ENCODE measurements at places on chromosomes 4 and X.
A peak's percentile ranks its signal among the peaks of the same experiment; 100 is the strongest.

DNA sequence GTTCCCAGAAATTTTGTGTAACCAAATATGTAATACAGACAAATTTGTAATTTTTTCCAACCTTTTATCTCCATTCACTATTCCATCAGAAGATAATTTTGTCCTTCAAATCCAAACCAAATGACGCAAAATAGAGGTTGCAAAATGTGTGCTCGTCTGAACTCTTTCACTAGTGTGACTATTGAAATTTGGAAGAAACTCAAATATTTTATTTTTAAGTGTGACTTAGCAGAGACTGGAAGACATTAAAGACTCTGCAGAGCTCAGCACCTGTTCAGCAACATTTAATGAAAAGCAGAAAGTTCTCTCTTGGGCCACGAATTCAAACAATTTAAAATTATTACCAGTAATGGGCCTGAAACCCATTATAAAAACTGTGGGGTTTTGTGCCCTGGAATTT is 30.0 kb upstream of the APELA start:
- no peak for DNase-seq

GRCh38 chr4:38667085-38667893 is 3.3 kb downstream of the KLF3 start:
- peak; percentile 47 for DNase-seq

- DNase-seq: no peak
Observed at GRCh38 chr4:53916431-53916889, 147.9 kb downstream of the CHIC2 start.

DNA sequence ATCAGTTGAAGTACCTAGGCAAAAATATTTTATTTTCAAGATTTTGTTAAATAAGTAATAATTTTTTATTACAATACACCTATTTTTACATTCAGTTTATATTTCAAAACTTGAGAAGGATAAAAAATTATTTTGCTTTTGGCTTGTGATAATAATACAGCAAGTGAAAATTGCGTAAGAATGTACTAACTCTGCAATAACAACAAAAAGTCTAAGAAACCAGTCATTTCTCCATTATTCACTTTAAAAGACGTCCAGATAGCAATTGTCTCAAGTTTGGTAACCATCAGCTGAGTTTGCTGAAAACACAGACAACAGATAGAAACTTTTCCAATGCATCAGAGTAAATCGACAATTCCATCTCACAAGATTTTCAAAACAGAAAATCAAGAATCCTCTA is 12.1 kb downstream of the CXCL8 start:
- no peak for DNase-seq

DNA sequence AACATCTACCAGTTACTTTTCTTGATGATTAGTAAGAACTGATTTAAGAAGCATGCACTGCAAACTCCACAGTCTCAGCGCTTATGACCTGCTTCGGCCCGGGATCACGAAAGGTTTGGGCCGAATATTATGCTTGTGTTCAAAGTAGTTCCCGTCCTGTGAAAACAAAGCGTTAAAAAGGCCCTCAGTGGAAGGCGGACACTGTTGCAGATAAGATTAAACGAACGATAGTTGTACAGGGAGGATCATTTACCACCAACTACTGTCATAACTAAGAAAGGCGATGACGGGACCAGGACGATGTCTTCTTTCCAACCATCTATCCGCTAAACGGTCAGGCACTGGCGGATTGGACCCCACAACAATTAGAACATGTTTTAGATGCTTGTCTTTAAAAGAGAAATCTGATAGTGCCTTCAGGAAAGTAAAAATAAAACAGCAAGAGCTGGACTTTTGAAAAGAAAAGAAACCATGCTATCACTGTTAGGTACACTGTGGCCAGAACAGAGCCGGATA is 21.1 kb downstream of the PDLIM3 start:
- DNase-seq: no peak

DNA sequence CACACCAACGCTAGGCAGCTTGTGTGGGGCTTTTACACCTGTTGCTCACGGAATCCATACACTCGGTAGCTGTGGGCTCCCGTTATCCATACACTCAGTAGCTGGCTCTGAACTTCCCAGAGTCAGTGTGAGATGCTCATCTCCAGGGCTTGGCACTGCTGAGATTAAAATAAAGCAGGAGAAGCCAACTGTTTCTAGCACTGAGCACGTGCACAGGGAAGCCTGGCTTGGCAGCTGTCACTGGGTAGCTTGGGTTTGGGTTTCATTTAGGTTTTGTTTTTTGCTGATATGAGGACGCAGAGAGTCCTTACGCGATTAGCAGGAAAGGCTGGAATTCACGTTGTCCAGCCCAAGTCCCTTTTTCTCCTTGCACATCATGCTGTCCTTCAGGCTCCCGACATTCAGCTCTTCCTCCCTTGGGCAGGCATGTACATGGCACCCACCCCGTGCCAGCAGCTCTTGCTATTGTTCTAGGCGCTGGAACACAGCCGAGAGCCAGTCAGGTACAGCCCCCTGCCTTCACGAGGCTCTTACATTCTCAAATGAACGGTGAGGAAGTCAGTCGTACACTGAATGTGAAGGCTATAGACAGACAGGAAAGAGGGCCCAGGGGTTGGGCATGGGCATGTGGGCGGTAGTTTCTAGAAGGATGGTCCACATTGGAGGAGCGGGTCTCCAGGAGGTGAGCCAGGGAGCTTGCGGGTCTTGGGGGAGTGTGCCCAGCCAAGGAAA is 25.9 kb downstream of the NSG1 start:
- no peak for DNase-seq

GRCh38 chr4:3403348-3403906 is 38.3 kb upstream of the HGFAC start:
- DNase-seq: no peak

GRCh38 chrX:131779306-131779705 is 235.4 kb downstream of the OR13H1 start:
- no peak for DNase-seq
